ENCODE measurements at places on chromosomes 5 and 9. TPM values are rescaled to one million over a fixed set of nuclear protein-coding genes. Genes with fewer than 3 reads are reported as not detected.

DNA sequence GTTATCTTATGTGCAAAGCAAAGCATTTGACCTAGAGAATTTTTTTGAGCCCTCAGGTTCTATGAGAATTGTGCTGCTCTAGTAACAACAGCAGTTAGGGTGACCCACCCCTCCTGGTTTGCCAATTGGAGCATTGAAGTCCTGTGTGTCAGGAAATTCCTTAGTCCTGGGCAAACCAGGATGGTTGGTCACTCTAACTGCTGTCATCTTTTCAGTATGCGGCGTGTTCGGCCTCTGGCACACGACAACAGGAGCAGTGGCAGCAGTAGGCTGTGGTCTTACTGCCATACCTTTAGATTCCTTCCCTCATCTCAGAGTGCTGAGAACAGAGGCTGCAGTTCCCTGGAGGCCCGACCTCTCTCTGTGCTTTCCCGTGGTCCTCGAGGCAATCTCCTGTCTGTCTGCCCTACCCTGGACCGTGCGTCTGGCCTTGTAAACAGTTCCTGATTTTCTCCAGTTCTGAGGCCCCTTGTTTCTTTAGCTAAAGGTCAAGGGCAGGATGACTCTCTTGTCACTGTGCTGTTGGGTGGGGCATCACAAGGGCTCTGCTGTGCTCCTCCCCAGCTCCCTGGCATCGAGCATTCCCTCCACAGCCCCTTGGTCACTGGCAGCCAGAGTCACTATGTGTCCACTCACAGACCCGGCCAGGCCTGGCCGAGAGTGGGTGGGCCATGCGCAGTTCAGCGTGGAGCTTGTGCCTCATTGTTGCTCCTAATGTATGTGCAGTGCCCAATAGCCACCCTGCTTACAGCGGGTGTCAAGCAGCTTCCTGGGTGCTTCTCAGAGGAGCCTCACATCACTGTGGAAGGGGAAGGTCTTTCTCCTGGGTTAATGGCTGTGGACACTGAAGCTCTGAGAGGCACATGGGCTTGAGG, 18.5 kb upstream of the COL15A1 start:
- DNase-seq = no peak

DNA sequence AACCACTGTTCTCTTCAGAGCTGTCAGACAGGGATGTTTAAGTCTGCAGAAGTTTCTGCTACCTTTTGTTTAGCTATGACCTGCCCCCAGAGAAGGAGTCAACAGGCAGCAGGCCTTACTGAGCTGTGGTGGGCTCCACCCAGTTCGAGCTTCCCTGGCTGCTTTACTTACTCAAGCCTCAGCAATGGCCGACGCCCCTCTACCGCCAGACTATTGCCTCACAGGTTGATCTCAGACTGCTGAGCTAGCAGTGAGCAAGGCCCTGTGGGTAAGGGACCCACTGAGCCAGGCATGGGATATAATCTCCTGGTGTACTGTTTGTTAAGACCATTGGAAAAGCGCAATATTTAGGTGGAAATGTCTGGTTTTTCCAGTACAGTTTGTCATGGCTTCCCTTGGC, 229.6 kb downstream of the TMEM167A start:
- no peak for DNase-seq

FOXD4L5 gene
- not detected for total RNA-seq

SOX30 gene
- total RNA-seq = 14.4 TPM

DNA sequence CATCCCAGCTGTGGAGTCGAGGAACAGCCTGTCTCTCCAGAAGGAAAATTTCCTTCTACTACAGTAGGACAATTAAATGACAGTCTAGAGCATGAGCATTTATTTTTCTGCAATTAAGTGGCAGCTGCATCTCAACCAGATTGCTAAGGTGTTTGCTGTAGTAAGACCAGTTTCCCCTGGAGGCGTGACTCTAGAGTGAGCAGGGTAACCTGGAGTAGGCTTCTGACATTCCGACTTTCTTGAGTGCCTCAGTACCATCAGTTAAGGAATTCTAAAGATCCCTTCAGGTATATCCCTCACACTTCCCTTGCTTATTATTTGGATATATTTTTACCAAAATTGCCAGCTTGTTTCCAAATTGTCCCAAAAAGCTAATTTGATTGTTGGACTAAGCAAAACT, 59.2 kb upstream of the IRX2 start:
- DNase-seq = no peak

ADGRV1 gene
- 20.9 TPM for total RNA-seq

GRCh38 chr5:134138416-134139376, 24.2 kb downstream of the TCF7 start:
- DNase-seq = no peak

DNA sequence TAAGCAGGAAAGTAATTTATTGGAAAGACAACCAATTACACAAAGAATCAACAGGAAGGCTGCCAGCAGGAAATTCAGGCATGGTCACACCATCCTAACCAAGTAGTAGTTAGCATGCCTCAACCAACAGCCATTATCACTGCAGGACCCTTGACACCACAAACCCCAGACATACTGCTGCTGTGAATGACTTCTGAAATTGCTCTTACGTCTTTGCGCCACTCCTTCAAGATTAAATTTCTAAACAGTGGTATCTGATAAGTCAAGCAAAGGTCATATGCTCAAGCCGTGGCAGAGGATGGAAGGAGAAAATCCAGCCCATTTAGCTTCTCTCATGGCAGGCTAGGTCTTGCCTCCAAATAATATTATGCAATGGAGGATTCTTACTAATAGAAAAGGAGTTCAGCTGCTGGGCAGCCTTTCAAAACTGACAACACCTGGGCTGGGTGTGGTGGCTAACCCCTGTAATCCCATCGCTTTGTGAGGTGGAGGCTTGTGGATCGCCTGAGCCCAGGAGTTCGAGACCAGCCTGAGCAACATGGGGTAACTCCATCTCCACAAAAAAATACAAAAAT, 5.0 kb upstream of the PTGER4 start:
- no peak for DNase-seq

SHISAL2B gene
- total RNA-seq = not detected

DNA sequence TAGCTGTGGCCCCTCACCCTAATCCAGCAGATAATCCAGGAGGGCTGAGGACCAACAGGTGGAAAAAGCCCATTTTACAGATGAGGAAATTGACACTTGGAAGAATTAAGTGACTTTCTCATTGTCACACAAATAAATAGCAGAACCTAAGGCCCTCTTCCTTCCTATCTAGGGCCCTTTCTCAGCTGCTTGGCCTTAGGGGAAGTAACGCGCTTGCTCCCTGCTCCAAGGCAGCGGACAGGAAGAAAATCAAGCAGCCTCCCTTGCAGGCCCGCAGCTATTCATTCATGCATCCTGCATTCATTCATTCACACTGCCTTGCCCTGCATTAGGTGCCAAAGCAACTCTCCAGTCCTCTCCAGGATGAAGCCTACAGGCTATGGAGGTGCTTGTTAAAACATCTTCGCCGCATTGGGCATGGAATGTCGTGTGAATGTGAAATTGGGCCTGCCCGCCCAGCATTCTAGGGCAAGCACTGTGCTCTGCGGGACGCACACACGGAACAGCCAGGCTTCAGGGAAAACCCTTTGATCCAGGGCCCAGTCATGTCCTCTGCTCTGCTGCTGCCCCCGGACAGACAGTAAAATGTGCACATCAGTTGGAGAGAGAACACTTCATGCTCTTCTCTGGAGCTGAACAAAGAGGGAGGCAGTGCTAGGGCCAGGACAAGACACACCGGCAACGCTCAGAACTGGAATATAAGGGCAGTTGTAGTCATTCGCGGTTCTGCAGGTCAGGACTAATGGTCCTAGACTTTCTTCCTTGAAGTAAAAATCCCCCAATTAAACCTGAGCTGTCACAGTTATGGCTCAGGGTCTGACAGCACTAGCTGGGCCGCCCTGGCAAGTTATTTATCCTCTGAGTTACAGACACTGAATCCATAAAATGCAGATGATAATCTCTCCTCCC, 166.0 kb downstream of the COL23A1 start:
- no peak for DNase-seq

GRCh38 chr9:137190315-137190856, 1.9 kb downstream of the SSNA1 start:
- DNase-seq = no peak

GRCh38 chr9:98328770-98329169, 73.3 kb upstream of the TBC1D2 start:
- DNase-seq = no peak

- no peak for DNase-seq
Measured at GRCh38 chr9:89687848-89688247, 83.0 kb downstream of the GADD45G start.

ITK gene
- 2.2 TPM for total RNA-seq

RNF145 gene
- 38.6 TPM for total RNA-seq

DNA sequence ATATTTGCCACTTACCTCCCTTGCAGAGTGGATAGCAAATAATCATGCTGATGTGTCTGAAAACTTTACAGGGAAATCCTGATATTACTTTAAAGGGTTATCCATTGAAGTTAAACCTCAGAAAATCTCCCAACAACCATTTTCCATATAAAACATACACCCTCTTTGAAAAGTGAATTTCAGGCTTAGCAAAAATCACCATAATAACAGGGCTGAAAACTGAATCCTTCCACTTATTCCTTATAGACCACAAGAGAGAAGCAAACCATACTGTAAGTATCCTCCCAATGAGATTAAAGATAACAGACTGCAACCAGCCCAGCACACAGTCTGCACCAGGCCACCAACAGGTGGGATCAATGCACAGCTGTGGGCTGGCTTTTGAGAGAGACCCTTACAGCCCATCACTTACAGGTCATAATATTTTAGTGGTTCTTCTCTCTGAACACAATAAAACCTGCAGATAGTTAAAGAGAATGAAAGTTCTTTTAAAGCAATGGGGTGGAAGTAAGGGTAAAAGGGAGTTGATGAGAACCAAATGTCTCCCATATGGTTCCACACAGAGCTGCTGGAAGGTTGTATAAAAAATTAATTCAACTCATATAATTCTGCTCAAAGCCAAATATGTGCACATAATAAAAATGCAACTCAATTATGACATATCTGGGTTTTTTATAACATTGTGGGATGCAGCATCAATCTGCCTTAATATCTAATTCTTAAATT, 376.2 kb upstream of the GRAMD2B start:
- DNase-seq = no peak

GRCh38 chr5:6473284-6473683, 24.6 kb downstream of the UBE2QL1 start:
- DNase-seq = no peak

GOLGA1 gene
- total RNA-seq = 28.3 TPM

FBP1 gene
- 41.4 TPM for total RNA-seq

- no peak for DNase-seq
Measured at GRCh38 chr9:134066526-134066912, 1.3 kb downstream of the BRD3 start.

DNA sequence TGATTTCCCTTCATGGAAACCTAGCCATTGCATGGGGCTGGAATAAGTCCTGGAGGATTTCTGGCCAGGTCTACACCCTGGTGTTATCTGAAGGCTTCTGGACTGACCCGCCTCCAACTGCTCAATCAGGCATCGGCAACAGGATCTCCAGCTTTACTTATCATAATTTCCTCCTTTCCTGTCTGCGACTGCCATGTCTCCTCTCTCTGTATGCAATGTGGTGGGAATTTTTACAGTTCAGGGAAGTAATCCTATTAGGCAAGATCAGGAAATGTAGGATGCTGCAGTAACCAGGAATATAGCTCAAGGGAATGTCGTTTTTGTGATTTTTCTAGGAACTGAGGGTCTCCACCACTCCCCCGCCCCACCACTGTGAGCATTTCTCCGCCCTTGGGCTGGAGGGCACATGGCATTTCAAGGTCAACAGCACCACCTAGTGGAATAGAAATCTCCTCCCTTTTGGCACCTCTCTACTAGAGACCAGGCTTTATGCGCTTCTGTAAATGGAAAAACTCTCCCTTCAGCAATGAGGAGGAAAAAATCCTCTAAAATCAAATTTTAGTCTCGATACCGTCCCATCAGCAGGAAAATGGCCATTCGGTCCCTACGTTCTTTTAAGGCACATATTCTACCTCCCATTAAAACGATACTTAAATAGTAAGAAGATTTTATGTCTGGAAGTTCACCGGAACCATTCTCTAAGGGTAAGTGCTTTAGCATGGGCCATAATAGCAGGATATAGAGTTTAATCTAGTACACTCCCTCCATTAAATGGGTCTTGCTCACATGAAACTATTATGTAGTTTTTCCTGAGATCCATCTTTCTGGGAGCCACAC, 93.0 kb downstream of the YTHDC2 start:
- DNase-seq = peak; percentile 33

NUTM2F gene
- total RNA-seq = 0.40 TPM

- no peak for DNase-seq
Measured at GRCh38 chr9:132447346-132447745, 37.3 kb downstream of the CFAP77 start.

- DNase-seq = no peak
Measured at GRCh38 chr9:8769153-8769552, 969.6 kb upstream of the DMAC1 start.

ZNF354C gene
- 6.5 TPM for total RNA-seq

C5orf58 gene
- 15.7 TPM for total RNA-seq

F2RL2 gene
- total RNA-seq = not detected

DNA sequence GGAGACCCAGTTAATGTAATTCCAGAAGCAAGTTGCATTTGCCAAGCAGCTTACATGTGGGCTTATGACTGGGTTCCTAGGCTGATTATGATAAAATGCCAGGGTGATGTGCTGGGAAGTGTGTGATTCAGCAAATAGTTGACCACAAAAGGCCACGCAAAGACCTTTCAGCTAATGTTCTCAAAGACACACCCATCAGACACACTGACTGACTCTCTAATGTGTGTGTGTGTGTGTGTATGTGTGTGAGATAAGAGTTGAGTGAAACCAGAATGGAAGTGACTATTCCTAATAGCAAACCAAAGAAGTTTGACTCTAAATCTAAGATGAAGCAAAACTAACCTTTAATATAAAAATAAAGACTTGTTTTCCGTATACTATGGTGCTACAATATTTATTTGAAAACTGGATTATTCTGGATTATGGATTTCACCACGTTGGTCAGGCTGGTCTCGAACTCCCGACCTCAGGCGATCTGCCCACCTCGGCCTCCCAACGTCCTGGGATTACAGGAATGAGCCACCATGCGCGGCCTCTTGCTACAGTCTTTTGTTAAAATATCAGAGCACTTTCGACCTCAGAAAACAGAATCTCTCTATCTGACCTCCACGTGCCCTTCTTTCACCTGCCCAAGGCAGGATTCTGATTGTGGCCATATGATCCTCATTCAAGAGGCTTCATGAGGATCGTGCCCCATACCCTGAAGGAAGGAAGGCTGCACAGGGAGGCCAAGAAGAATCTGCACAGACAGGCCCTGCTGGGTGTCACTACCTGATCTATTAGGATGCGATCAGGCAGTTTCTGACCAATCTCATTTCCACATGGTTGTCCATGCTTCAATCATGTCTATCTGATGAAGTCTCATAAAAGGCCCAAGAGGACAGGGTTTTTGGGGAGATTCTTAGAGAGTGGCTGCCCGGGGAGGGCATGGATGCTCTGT, 75.6 kb downstream of the USP20 start:
- no peak for DNase-seq

GRCh38 chr9:7510199-7510598, 289.4 kb downstream of the DMAC1 start:
- no peak for DNase-seq

DNA sequence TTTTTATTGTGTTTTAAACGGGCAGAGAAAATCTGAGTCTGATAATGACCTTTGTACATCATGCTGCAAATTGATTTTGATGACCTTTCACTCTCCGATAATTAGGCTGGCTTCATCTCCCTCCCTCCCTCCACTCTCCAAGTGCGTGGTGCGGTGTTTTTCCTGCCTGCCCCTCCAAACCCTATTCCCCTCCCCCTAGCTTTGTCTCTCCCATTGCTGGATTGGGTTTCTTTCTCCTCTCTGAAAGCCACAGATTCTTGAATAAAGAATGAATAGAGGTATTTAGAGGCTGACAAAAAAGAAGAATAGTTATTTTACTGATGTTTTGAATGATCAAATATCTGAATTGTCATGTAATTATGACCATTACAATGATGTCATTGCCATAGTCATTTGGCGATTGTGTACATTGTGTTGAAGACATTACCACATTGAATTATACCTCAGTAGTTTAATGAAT, 571.1 kb upstream of the ZNF608 start:
- DNase-seq = no peak
